ENCODE measurements at places on chromosomes 5 and 9.
A peak's percentile ranks its signal among the peaks of the same experiment; 100 is the strongest.

- no peak for DNase-seq
These were observed 26.5 kb upstream of the DOCK2 start for GRCh38 chr5:169610606-169611005.

DNA sequence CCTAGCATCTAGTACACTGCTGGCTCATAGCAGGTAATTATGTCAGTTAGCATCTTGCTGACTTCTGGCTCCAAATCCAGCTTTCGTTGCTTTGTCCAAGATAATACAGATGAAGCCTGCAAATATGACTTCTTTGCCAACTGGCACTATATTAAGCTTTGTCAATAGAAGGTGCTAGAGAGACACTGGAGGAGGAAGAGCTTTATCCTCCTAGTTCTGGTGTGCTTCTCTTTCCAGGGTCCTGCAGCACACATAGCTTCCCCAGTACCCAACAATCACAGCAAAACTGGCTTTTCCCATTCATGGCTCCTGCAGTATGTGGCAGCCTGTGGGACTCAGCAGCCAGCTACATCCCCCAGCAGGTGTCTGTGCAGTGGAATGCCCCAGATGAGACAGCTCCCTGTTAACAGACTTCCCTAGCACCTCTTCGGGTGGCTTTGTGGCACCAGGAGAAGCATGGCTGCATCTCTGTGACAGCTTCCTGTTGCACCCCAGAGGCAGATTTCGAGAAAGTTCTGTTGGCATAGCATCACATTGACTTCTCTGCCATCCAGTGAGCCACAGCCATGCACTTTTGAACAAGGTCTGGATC, 147.8 kb downstream of the OXCT1 start:
- no peak for DNase-seq

- no peak for DNase-seq
These were observed 110.9 kb upstream of the BASP1 start for GRCh38 chr5:17106521-17106920.

GRCh38 chr9:130746434-130747212, 53.0 kb downstream of the EXOSC2 start:
- no peak for DNase-seq

DNA sequence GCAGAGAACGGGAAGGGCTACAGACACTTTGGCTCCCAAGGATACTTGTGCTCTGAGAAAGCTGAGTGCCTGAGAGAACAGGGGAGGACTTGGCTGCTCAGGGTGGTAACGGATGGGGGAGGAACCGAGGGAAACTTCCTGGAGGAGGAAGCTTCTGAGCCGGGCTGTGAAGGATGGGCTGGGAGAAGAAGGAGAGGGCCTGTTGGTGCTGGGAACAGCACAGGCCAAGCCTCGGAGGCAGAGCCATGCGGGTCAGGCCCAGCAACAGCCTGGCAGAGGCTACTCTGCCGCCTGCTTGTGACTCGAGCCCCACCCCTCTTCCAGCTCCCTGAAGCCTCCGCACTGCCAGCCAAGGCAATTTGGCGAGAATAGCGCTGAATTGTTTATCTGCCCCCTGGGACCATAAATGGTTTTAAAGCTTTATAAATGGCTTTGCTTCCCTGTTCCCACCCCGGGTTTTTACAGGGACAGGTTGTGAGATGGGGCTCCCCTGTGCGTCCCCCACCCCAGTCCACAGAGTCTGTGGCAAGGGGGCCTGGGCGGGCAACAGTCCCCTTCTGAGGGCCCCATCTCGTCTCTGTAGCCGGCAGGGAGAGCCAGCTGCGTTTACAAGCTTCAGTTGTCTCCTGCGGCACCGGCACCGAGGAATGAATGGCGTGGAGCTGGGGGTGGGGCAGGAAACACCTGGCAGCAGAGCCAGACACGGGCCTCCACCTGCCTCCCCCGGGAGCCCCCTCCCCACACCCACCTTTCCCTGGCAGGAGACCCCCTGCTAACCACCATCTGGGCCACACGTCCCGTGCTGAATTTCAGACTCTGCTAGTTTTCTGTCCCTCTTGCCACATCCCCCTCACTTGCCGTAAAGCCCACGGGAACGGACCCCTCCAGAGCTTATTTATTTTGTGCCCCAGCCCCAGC, 24.4 kb downstream of the FAM163B start:
- DNase-seq = no peak

DNA sequence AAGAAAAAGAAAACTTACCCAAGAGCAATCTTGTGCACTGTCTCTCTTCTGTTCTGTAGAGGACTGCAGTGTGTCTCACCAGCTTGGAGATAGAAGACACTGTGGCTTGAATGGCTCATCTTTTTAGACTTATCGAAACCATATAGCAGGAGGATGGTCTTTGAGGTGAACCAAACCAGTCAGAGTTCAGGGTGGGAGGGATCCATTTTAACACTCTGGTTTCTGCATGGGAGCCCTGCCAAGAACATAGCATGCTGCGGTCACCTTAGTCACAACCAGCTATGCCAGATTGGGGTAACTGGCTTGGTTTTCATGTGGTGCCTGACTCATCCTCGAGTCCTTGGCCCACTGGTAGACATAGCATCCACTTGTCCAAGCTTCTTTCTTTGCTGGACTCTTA, 135.1 kb downstream of the PAPPA start:
- no peak for DNase-seq

- no peak for DNase-seq
These were observed 9.4 kb upstream of the ANGPTL2 start for GRCh38 chr9:127131871-127132270.

GRCh38 chr5:67085616-67086015, 111.0 kb downstream of the CD180 start:
- DNase-seq = no peak

DNA sequence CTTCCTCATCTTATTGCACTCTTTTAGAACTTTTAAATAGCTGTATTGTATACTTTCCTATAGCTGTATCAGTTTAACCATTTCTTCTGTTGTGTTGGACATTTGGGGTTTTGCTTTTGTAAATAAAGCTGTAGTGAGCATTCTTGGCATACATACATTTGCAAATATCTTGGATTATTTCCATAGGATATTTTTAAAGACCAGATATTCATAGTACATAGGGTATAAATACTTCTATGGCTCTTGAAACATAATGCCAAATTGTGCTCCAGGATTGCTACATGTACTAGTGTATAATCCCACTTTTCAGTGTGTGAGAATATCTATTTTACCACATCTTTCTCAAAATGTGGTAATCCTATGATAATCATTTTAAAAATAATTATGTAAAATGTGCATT, 51.2 kb downstream of the SCAMP1 start:
- no peak for DNase-seq

- no peak for DNase-seq
These were observed 120.6 kb downstream of the MSX2 start for GRCh38 chr5:174844971-174845370.

- DNase-seq = no peak
These were observed 182.4 kb downstream of the RGS3 start for GRCh38 chr9:113645978-113646253.

DNA sequence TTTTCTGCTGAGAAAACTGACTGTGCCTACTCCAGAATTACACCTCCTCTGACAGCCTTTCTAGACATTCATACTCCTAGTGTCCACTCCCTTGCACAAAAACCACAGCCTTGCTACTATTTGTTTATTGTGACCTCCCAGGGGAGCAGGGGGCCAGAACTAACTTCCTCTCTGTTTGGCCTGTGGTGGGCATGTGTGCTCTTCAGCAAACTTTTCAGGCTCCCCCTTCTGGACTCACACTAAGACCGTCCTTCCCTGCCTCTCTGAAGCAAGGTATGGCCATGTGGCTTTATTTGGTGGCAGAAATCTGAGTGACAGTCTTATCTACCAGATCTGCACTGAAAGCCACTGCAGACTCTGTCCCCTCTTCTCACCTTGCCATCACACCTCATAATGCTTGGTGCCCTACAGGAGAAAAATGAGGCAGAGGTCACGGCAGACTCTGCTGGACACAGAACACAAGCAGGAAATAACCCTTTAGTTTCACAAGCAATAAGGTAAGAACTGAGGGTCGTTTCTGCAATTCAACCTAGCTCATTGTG, 28.2 kb downstream of the LIFR start:
- DNase-seq = no peak

DNA sequence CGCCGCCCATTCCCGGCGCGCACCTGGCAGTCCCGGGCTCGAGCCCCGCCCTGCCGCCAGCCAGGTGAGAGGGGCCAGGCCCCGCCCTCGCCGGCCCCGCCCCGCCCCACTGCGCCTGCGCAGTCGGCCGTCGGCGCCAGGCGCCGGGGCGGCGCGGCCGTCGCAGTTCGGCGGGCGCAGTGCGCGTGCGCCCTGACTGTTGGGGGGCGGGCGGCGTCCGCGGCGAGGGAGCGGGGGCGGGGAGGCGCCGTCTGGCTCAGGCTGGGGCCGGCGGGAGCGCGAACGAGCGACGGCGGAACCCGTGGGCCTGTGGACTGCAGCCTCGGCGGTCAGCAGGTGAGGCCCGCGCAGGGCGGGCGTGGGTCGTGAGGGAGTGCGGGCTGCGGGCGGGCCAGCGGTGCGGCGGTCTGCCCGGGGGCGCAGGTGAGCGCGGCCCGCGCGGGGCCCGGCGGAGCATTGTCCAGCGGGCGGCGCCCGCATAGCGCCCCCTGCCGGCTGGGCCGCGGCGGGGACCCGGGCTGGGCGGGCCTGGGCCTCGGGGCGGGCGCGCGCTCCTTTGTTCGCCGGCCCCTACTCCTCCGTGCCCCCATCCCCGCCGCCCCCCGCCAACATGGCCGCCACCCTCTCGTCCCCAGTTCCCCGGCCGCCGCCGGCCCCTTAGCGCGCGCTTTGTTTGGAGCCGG, at the start of gene SPIN1:
Gene SPIN1 (plus strand): TSS at position 242 of the 683 bp plus-strand sequence. CDS start 38,096 bp downstream, outside the sequence.
- peak; percentile 81 for DNase-seq

GRCh38 chr9:93827545-93828330, 127.4 kb downstream of the BARX1 start:
- DNase-seq = peak; percentile 28

DNA sequence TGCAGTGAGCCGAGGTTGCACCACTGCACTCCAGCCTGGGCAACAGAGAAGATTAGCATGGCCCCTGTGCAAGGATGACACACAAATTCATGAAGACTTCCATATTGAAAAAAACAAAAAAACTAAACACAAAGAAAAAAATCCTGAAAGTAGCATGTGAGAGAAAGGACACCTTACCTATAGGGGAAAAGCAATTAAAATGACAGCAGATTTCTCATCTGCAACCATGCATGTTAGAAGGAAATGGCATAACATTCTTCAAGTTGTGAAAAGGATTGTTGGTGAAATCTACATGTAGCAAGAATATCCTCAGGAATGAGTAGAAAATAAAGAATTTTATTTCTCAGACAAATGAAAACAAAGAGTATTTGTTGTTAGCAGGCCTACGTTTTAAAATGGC, 13.4 kb upstream of the ZNF169 start:
- no peak for DNase-seq

DNA sequence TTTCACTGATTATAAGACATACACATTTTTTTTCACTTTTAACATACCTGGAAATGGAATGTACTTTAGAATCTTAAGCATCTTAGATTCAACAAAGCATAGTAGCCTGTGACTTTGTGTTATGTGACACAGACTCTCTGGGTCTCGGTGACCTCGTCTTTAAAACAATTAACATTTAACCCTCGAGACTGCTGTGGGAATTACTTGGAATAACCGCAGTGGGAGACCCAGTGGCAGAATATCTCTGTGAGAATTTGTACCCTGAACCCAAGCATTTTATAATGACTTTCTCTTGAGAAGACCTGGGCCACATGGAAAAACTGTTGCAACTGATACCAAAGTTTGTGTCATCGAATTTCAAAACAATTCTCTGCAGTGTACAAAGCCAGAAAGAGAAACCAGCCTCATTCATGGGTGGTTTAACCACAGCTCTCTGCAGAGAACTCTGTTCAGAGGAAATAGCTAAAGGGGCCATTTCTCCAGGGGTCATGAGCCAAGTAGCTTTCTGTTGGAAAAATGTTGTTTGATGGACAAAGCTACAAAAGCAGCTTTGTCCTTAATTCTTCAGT, 10.0 kb upstream of the RETREG1 start:
- peak; percentile 30 for DNase-seq

GRCh38 chr5:153584126-153584959, 93.9 kb downstream of the GRIA1 start:
- DNase-seq = no peak

DNA sequence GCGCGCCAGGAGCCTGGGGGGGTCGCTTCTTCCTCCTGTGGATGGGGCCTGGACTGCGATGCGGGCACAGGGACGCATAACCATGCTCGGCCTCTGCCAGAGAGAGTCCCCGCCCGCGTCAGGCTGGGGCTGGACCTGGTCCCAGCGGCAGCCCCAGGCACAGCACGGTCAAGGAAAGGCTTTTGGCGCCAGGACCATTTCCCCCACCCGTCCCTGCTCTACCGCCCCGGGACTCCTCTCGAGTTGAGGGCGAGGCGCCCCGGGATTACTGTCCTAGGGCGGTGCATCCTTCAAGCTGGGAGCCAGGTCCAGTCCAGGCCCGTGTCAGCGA, 341 bp downstream of the MXD3 start:
- no peak for DNase-seq

- DNase-seq = no peak
These were observed 32.2 kb downstream of the HRH2 start for GRCh38 chr5:175690025-175690424.

DNA sequence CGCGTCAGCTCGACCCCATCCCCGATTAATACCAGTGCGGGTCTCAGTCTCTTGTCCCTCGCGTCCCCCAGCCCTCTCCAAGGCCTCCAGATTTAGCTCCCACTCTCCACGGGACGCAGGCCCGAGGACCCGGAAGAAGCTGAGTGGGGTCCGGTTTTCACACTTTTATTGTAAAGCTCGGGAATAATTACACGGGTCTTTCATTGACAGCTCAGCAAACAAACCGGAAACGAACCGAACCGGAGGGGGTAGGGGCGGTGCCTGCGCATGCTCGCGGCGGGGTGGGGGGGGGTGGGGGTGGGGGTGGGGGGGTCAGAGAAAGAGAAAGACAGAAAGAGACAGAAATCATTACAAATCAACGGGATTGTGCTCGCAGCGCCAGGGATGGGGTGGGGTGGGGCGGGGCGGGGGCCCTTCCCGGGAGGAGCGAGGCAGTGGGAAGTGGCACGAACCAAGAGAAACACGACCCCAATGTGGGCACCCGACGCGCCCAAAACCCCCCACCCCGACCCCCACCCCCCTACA, 27.9 kb downstream of the PCDH1 start:
- DNase-seq = peak; percentile 8

DNA sequence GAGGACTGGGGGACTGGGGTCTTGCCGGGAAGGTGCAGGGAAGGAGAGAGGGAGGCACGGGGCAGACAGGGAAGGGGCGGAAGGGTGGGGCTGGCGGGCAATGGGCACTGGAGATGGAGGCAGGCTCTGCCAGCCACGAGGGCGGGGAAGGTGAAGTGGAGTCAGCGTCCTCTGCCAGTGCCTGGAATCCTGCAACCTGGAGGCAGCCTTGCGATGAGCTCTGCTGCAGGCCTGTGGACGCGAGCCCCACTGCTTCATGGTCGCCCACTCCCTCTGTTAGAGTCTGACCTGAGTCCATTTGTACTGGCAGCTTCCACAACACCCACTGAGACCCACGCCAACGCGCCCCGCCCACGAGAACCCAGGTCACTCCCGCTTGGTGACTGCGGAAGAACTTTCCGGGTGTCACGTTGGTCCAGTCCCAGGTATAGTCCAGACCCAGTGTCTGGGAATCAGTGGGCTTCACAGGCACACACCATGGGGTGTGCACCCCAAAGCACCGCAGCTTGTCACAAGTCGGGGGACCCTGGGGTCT, 106.4 kb upstream of the PPP1R26 start:
- DNase-seq = no peak
